Tibial nerve (tissue), 4 donors: ENCODE measurements at places on chromosomes 7 and 10. TPM values are rescaled to one million over a fixed set of nuclear protein-coding genes. Genes with fewer than 3 reads are reported as not detected.

DNA sequence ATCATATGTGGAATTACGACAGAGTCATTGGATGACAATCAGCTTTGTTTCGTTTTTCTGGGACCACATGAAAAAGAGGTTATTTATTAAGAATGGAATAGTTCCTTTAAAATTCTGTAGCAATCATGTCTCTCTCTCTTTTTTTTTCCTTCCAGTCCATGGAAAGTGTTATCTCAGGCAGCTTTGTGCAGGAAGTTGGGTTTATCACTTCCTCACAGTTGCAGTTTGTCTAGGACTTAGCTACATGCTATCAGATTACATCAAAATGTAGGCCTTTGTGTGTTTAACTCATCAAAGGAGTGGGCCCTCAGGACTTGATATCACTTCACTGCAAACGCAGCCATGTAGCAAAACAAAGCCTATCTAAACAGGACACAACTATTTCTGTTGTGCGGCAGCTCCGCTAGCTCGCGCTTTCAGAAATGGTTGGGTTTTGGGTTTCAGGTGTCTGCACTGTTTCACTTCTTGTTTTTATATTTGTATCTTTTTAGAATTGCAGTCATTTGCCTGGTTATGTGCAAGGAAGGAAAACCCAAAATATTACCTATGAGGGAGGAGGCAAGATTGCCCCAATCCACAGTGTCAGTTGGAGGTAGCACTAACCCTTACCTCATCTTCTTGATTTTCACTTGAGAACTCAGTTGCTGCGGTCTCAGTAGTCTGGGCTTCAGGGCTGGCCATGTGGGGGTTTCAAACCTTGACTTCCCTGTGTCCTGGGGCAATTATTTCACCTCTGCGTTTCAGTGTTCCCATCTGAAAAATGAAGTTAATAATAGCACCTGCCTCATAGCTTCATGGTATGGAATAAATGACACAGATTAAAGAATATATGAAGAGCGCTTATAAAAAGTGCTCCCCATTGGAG, 66.7 kb downstream of the HHEX start:
- no peak overlapping the region for H3K4me3 ChIP-seq
- H3K4me1 ChIP-seq = peaks cover 12% of the 10 kb centered on the region
- no peak for DNase-seq
- no peaks in the 10 kb centered on the region for H3K27me3 ChIP-seq

DNA sequence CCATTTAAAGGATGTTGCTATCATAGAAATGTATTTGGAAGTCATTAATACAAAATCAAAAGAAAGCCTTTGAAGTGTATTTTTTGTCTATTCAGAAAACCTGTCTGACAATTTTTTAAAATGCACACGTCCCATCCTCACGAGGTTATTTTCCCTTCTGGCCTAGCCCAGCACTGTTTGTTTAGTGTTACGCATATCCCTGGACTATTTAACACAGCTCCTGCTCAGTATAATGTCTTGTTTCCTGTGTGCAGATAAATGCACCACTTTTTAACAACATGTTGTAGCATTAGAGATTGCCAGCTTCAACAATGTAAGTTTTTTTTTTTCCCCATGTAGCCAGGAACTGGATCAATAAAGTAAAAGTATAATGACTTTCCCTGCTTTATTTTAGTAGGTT, 102.6 kb upstream of the SFMBT2 start:
- H3K4me1 ChIP-seq = no peaks in the 10 kb centered on the region
- DNase-seq = no peak
- H3K27ac ChIP-seq = no peak overlapping the region

DNA sequence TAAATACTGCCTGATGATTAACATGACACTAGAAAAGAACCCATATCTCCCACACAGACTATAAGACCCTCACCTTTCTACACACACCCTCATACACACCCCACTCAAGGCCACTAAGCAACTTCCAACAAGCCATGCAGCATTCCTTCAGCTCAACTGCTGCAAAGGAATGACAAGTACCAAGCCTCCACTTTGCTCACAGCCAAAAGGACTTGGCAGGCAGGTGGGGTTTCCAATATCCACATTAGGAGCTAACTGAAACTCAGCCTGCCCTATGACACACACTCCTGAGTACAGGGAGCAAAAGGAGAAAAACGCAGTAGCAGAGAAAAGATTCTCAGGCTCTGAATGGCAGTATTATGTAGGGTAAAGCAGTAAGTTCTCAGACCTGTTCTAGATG, 13.4 kb downstream of the USP54 start:
- DNase-seq = peak; percentile 39
- peaks cover under 1% of the 10 kb centered on the region for H3K36me3 ChIP-seq
- H3K27me3 ChIP-seq = no peaks in the 10 kb centered on the region
- peaks cover 47% of the 10 kb centered on the region for H3K4me1 ChIP-seq
- peak overlapping the region; percentile 44 for H3K27ac ChIP-seq

DNA sequence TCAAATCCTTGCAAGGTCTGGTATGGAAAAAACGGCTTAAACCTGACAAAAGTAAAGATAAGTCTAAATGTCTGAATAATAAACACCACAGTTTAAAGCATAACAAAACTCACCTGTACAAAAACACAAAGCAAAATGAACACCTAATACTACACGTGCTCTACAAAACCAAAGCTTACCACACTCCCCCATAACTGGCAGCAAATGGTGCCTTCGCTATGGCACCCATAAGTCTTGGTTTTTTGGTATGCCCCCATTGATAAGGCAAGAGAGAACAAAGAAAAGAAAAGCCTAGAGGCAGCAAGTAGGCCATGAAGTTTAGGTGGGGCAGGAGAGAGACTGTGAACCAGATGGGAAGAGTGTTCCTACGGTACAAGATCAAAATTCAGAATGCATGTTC, 34.2 kb downstream of the PDZD8 start:
- no peaks in the 10 kb centered on the region for H3K27me3 ChIP-seq
- H3K4me1 ChIP-seq = peaks cover 9% of the 10 kb centered on the region
- H3K27ac ChIP-seq = no peak overlapping the region
- H3K36me3 ChIP-seq = no peaks in the 10 kb centered on the region
- H3K4me3 ChIP-seq = no peak overlapping the region
- no peak for DNase-seq

The ABCB4 gene
- total RNA-seq = 0.42 TPM

The C10orf67 gene
- total RNA-seq = 1.6 TPM
